NCI-H524 (cell line): ENCODE measurements at places on chromosomes 4 and X.

DNA sequence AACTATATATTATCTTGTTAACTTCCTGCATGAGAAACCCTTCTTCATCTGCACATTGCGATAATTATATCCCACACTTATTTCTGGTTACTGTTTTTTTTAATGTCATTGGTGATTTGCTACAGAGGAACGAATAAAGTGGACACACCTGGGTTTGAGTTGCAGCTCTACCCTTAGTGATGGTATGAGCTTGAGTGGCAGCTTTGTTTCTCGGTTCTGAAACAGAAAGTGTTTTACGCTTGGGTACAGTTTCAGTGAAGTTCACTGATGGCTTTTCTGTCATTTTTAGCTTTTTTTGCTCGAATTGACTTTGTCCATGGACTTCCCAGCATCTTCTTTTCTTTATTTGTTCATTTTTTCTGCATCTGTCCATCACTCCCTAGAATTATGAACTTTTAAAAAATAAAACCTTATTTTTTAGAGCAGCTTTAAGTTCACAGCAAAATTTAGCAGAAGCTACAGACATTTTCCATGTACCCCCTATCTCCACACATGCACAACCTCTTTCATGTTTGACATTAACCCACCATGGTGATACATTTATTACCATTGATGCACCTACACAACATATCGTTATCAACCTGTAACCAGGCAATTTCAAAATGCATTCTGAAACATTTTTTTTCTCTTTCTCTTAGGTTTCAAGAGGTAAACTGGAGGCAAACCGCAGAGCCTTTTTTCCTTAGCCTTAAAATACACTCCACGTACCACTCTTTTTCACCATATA is 1041.6 kb upstream of the PRKX start:
- DNase-seq: no peak

DNA sequence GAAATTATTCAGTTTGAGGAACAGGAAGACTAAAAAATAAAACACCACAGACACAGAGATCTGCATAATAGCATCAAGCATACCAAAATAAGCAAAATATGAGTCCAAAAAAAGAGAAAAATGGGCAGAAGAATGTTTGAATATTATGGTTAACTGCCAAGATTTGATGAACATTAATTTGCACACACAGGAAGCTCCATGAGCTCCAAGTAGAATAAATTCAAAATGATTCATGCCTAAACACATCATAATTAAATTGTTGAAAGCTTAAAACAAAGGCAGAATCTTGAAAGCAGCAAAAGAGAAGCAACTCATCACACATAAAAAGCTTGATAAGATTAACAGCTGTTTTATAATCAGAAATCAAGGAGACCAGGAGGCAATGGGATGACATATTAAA is 156.6 kb upstream of the ARSJ start:
- no peak for DNase-seq

GRCh38 chrX:48531358-48531959 is 8.1 kb upstream of the TBC1D25 start:
- DNase-seq: no peak

GRCh38 chr4:136307765-136308164 is 1224.5 kb downstream of the PCDH18 start:
- no peak for DNase-seq

- DNase-seq: no peak
Observed at GRCh38 chr4:140720387-140721304, 35.5 kb downstream of the TBC1D9 start.

- DNase-seq: no peak
Observed at GRCh38 chr4:101393256-101393655, 45.9 kb upstream of the PPP3CA start.

DNA sequence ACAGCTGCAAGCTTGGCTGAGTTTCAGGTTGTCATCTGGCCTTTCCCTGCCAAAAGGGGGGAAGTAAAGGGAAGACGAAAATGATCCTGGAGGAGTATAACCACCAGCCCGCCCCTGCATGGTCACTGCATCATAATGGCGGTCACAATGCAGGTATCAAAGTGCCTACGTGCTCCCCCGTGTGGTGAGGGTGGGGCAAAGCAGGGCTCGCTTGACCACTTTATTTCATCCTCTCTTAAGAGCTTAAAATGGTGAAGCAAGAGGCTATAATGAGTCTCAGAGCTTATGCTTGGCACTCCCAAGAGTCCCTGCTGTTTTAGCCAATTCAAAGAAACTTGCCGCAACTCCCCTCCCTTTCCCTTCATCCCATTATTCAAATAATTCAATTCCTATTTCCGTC is 105.6 kb downstream of the APOOL start:
- DNase-seq: peak; percentile 22
